ENCODE measurements at places on chromosomes 2 and 18.
A peak's percentile ranks its signal among the peaks of the same experiment; 100 is the strongest.

- DNase-seq = no peak
Observed at GRCh38 chr18:35835366-35835765, 137.1 kb upstream of the RMP24 start.

DNA sequence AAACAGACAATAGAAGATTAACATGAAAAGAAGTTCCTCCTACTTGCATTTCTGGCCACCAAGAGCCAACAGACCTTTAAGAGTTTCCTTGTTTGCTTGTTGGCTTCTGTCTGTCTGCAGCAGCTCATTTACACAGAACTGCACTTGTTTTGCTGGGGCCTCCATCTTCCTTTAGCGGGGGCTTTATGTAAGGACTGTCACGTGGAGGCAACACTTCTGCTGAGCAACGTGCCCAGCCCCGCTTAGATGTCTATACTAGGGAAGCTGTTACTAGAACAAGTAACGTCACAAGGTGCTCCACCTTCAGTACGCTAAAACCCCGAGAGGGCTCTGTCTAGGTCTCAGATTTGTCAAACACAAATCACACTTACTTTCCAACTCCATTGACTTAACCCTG, 104.3 kb upstream of the PXDN start:
- DNase-seq = no peak

DNA sequence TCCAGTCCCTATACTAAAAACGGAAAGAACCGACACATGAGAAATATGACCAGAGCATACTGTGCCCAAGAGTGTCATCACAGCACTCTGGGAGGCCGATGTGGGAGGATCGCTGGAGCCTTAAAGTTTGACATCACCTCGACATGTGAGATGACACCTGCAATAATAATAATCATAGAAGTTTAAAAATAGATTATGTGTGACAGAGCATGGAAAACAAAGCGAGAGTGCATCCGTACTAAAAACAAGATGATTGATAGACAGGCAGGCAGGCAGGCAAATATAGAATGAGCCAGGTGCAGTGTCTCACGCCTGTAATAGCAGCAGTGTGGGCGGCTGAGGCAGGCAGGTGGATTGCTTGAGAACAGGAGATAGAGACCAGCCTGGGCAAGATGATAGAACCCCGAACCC, 114.8 kb upstream of the ANKRD30BL start:
- DNase-seq = no peak

GRCh38 chr2:3139906-3140305, 237.7 kb downstream of the EIPR1 start:
- DNase-seq = no peak

DNA sequence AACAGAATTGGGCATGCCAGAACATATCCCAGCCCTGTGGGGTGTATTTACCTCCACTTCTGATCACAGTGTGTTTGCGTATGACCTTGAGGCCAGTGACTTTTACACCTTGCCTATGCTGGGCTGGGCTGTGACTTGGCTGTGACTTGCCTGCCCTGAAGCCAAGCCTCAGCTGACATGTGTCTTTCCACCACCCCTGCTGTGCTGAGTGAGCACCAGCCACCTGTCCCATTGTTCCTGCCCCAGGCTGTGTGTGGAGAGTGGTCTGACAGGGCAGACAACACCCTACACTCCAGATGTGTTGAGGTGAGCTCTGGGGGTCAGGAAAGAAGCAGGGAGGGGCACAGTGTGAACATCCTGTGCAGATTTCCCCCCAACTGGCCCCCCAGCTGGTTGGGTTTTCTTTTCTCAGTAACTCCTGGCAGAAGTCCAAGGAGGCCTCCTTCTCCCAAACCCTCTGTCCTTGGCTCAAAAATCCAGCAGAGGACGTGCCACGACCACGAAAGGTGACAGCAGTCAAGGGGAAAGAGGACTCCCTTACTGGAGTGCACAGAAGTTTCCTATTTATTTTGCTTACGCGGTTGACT, 5.1 kb upstream of the STEAP3 start:
- peak; percentile 94 for DNase-seq

GRCh38 chr2:172230332-172230888, 127.7 kb upstream of the DLX2 start:
- no peak for DNase-seq

DNA sequence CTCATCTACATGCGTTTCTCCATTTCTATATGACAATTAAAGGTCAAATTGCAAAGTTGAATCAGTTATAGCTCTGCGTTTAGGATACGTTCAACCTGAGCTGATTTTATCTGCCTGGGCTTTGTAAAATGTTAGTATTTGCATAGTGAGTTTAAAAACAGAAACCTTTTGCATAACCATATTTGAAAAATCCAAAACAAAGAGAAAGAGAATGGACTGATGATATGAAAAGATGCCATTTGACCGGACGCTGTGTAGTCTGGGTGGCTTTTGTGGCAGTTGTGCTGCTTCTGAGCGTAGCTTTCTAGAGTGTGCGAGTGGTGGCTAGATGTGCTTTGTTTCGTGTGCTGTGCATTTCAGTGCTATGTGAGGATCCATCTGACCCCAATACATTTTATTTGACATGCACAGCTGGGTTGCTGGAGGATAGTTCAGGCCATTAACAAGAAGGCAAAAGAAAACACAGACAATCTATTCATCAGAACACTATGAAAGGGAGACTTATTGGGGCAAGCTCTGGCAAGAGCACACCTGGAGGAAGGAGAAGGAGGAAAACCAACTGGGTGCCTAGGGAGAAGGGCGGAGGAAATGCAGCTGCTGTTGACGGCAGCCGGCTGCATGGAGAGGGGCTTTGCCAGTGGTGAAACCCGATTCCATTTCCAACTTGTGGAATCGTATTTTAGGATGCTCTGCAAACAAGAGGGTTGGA, 126.8 kb downstream of the ACOXL start:
- no peak for DNase-seq

GRCh38 chr18:79396431-79397246, 909 bp downstream of the NFATC1 start:
- no peak for DNase-seq

DNA sequence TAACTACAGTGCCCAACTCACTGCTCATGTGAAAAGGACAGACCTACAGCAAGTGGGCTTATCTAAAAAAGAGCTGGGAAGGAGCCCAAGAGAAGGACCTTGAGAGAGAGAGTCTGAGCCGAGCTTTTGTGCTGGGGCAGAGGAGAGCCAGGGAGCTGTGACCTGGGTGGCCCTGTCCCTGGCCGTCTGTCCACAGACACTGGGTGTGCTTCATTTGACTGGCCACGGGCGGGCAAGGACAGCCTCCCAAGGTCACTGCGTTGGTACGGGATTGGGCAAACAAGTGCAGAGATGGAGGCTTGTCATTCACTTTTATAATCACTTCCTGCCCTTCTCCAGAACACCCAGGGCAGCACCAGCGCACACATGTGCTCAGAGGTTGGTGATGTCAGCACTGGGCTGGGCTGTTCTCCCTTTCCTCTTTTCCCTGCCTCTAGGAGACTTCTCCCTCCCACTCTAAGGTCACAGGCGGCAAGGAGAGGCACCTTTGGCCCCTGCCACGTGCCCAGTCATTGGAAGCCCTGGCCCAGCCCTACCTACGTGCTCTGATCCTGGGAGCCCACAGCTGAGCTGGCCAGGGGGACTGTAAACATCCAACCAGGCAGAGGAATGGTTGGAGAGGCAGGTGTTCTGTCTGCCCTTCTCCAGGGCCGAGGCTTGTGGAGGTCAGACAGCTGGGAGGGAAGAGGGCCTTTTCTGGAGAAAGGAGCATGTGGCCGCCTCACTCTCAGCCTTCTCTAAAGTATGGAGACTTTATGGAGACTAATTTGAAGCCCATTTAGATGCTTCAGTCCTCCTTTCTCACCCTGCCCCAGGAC, 6.4 kb upstream of the PSD4 start:
- no peak for DNase-seq

DNA sequence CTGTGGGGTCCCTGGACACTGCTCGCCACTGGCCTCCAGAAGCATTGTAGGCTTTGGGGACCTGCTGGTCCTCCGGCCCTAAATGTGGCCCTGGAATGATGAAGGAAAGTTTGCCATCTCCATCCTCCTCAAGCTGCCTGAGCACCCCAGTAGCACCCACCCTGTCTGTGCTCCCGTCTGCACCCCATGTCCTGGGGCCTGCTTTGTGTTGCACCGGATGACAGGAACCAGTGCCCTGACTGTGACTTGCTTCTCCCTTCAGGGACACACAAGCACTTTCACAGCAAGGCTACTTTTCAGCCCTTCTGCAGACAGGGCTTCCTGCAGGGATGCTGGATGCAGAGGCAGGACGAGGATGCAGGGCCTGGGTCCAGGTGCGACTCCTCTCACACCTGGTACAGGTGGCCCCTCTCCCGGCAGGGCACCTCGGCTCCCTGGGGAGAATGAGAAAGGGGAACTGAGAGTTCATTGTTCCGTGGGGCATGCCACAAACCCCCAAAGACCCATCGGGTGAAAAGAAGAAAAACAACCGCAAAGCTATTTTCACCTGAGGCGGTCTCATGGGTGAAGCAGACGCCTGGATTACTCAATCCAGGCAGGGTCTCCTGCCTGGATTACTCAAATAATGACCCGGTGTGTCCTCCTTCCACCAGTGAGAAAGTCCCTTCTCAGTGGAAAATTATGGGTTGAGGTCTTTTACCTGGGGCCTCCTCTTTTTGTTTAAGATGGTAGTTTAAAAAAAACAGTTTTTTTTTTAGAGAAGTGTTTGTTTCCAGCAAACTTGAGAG, 74.9 kb downstream of the LONRF2 start:
- no peak for DNase-seq

GRCh38 chr18:56962322-56962721, 184.6 kb upstream of the BOD1L2 start:
- DNase-seq = no peak

GRCh38 chr2:221169724-221170123, 402.4 kb downstream of the EPHA4 start:
- no peak for DNase-seq

- DNase-seq = no peak
Observed at GRCh38 chr2:21231985-21232384, 108.2 kb downstream of the TDRD15 start.

DNA sequence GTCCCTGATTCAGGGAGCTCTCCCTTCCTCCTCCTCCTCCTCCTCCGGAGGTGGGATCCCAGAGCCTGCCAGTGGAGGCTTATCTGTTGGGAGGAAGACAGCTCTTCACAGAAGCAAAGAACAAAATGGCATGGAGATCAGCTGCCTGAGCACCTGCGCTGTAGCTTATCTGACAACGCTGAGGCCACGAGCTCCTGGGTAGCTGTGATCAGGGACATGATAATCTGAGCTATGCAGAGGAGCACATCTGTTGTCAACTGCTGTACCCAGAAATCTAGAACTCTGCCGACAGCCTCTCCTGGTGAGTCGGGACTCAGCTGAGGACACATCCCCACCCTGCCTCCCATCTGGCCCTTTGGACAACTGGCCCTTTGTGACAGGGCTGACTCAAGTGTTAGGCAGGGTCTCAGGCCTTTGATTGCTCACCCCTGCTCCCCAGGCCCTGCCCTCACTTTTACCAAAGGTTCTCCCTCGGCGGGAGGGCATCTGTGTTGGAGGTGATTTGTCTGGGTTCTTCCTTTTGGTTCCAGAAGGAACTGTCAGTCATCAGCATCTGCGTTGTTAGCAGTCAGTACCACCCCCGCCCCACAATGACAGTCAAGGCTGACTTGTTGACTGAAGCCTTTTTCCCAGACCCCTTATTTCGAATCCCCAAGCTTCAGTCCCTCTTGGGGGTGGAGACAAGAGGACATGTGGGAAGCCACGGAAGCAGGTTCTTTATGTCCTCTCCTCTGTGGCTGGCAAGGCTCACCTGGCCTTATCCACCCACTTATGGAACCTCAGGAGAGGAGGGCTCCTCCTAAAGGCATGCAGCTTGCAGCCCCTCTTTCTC, 5.9 kb upstream of the CNNM3 start:
- no peak for DNase-seq

GRCh38 chr2:202067589-202067988, 5.5 kb upstream of the KIAA2012 start:
- DNase-seq = no peak

DNA sequence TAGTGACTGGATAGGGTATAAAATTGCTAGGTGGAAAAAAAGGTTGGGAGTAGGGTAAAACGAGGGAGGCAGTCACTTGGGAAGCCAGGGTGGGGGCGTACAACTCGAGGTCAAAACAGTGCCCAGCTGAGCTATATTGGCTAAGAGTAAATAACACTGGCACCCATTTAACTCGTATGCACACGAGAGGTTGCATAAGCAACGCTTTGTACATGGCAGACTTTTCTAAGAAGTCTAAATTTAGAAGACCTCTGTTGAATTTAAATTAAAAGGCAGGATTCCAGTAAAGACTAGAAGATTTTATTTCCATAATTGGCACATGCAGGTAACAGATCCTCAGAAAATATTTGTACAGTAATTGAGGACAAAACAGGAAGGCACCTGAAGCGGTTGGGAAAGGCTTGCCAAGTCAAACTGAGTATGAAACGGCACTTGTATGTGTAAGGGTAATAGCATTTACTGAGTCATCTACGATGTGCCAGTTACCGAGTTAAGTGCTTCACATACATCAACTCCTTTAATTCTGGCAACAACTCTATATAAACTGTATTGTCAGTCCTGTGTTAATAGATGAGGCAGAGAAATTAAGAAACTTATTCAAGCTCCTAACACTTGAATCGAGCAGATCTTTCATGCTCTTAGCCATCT, 1.4 kb upstream of the MALT1 start:
- DNase-seq = no peak

DNA sequence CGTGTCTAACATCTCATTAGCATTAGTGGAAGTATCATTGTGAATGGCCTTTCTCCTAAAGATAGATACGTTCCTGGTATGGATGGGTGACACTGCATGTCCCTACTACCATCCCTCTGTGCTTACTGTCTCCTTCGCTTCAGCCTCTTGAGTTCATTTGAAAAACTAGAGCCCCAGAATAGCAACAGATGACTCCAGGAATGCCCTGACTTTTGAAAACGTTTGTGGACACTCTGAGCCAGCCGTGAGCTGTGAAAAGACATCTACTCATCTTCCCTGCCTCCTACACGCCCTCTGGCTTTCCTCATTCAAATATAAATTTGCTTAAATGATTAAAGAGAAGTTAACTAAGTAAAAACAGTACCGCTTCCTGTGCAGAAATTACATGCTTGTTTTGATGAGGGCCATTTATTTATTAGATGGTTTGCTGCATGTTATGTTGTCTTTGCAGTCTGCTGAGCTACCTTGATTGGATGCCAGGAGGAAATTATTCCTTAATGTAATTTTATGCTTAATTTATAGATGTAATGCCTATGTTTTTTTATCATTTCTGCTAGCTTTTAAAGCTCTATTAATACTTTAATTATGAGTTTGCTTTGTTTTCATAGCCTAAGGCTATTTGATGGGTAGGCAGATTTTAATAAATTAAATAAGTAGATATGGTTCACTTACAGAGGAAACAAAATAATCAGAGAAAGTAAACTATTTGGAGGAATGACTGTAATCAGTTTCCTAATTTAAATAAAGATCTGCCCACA, 32.1 kb upstream of the MYO3B start:
- DNase-seq = no peak

DNA sequence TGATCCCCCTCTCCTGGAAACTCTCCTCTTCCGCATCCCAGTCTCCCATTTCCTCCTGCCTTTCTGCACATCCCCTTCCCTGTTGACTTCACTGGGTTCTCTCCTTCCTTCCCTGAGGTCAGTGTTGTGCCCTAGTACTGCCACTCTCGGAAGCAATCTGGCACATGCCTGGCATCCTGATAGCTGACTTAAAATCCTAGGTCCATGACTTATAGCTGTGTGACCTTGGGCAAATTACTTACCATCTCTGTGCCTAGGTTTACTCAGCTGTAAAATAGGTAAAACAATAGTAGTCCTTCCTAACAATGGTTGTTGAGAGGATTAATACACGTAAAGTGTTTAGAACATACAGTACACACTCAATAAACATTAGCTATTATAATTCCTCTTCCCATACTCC, 9.3 kb downstream of the EVA1A start:
- DNase-seq = no peak

GRCh38 chr2:95386031-95386430, 16.5 kb upstream of the FAHD2A start:
- no peak for DNase-seq
